ENCODE measurements at places on chromosomes 11 and 22.

DNA sequence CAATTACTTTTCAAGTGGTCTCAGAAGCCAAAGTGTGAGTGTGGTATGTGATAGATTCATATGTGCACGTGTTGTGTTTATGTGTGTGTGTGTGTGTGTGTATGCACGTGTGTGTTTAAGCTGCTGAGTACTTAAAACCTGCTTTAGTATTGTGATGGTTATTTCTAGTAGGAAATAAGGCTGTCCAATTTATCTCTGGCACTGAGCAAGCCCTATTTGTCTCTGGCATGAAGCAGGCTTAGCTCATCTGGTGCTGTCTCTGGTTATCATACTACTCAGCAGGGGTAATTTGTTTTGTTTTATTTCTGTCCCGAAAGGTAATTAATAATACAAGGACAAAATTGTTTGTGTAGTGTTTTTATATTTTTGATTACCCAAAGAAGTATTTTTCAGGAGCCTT, 333.7 kb downstream of the FAT3 start:
- H3K27ac ChIP-seq, result no peak overlapping the region
- no peaks in the 10 kb centered on the region for H3K27me3 ChIP-seq
- no peak for DNase-seq
- no peak overlapping the region for H3K4me3 ChIP-seq
- H3K4me1 ChIP-seq, result no peaks in the 10 kb centered on the region

DNA sequence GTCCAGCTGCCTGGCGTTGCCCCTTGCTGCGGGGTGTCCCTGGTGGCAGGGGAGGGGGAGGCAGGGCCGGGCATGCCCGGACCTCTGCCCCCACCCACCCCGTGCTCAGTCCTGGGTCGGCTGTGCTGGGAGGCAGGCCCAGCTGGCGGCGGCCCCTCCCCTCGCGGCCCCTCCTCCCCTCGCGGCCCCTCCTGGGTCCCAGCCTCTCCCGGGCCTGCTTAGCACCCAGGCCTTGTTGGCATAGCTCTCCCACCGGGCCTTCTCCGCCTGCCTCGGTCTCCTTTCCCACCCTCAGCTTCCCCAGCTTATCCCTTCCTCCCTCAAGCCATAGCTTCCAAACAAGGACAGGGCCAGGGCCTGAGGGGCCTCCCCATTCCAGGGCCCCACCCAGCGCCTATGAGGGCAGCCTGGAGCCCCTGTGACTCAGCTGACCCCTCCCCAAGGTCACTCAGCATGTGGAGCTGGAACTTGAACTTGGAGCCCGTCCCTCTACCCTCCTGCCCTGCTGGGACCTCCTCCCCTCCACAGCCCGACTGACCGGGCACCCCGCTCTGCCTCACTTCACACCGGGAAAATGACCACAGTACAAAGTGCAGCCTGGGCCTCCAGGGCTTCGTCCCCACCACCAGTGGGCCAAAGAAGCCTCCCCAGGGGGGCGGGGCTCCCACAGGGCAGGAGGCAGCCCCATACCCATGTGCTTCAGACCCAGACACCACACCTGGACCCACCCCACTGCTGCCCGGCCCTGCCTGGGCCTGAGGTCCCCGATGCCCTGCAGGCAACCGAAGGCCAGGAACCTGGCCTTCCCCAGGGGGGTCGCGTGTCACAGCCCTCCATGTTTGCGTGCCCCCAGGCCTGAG, 1.2 kb downstream of the EPS8L2 start:
- no peak overlapping the region for H3K27ac ChIP-seq
- no peak for DNase-seq
- H3K4me1 ChIP-seq, result no peaks in the 10 kb centered on the region
- no peaks in the 10 kb centered on the region for H3K36me3 ChIP-seq
- no peaks in the 10 kb centered on the region for H3K27me3 ChIP-seq

DNA sequence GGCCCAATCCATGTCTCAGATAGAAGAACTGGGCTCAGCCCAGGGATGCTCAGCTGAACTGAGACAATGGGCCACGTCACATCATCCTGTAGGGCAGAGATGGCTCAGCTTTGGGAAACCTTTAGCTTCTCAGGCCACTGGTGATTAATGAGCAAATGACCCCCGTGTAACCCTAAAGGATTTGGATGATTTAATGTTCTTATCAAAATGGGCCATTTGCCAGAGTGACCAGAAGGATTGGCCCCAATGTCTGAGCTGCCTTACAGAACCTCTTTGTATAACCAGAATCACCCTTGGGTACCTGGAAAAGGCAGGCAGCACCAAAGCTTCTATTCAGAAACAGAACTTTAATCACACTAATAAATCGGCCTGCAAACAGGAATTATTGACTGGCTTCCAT, 73.7 kb downstream of the ABTB2 start:
- no peaks in the 10 kb centered on the region for H3K36me3 ChIP-seq
- H3K27me3 ChIP-seq, result no peaks in the 10 kb centered on the region
- H3K4me3 ChIP-seq, result no peak overlapping the region
- no peak for DNase-seq
- no peak overlapping the region for H3K27ac ChIP-seq

- H3K36me3 ChIP-seq, result no peaks in the 10 kb centered on the region
- no peaks in the 10 kb centered on the region for H3K4me1 ChIP-seq
- no peak for DNase-seq
- H3K27ac ChIP-seq, result no peak overlapping the region
- H3K27me3 ChIP-seq, result no peaks in the 10 kb centered on the region
- H3K4me3 ChIP-seq, result no peak overlapping the region
Observed at GRCh38 chr22:20001082-20001638, 15.5 kb downstream of the ARVCF start.

- no peaks in the 10 kb centered on the region for H3K4me1 ChIP-seq
- H3K27ac ChIP-seq, result no peak overlapping the region
- H3K27me3 ChIP-seq, result no peaks in the 10 kb centered on the region
- no peak overlapping the region for H3K4me3 ChIP-seq
- no peak for DNase-seq
Observed at GRCh38 chr11:90330632-90331031, 107.8 kb upstream of the CHORDC1 start.

All from SJSA1 (cell line).